ENCODE measurements at places on chromosomes 7 and 10.

GRCh38 chr7:99953649-99954048, 22.2 kb downstream of the AZGP1 start:
- DNase-seq: no peak

GRCh38 chr7:116433246-116433645, 66.3 kb upstream of the CAV2 start:
- no peak for DNase-seq

DNA sequence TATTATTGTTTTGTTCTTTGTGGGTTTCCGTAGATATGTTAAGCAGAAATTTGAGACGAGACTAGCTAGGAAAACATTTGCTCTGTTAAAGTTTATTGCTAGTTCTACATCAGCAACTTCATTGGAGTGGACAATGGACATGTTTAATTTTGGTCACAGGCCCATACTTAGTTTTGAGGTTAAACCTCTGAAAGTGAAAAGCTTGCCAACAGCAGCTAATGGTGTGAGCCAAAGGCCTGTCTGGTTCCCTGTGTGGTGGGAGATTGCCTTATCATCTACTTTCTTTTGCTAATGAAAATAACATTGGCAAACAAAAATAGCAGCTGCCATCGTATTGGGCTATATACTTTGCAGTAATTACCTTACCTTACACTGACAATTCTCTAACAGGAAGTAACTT, 388.4 kb upstream of the FZD8 start:
- no peak for DNase-seq

DNA sequence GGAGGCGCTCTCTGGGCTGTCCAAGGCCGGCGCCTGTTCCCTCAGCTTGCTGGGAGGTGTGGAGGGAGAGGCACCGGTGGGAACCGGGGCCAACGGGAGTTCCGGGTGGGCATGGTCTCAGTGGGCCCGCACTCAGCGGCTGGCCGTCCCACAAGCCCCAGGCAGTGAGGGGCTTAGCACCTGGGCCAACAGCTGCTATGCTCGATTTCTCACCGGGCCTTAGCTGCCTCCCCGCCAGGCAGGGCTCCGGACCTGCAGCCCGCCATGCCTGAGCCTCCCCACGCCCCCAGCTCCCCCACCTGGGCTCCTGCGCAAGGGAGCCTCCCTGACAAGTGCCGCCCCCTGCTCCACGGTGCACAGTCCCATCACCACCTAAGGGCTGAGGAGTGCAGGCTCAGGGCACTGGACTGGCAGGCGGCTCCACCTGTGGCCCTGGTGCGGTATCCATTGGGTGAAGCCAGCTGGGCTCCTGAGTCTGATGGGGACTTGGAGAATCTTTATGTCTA, 276.5 kb downstream of the SH2D4B start:
- no peak for DNase-seq

DNA sequence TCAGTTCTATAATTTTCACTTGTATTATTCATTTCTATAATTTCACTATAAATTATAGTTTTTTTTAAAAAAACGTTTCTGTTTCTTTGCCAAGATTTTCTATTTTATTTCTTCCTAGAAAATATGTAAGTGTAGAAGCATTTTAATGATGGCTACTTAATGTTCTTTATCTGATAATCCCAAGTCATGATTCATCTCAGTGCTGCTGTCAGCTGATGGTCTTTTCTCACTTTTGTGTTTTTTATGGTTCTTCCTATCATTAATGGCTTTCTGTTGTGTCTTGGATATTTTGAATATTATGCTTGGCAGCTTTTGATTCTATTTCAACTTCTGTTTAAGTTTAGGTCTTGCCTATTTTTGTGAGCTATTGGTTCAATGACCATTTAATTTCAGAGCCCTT, 268.6 kb downstream of the BAMBI start:
- DNase-seq: no peak
